ENCODE measurements at places on chromosomes 2 and 18.

- no peak for DNase-seq
Measured at GRCh38 chr2:149467436-149467835, 120.1 kb downstream of the MMADHC start.

DNA sequence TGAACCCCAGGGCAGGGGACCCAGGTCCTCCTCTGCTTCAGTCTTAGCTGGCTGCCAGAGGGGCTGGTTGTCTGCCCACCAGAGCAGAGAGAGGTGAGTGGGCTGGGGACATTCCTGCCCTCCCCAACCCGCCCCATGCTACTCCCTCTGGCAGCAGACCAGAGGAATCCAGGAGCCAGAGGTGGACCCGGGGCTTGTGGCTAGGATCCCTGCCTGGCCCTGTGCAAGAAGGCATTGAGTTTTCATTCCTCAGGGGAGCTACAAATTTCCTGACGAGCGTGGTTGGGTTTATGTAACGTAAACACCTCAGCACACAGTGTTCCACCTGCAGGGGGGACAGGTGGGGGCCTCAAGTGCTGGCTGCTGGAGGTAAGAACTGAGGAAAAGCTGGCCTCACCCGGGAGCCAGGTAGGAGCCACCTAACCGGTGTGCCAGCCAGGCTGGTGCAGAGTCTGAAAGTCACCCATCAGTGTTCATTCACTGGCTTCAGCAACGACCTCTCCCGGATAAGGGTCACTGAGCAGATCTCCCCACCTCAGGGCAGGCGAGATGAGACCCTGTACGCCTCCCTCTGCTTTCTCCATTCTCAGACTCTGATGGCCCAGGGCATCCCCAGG lies 246.8 kb downstream of the DYSF start:
- DNase-seq: no peak

- no peak for DNase-seq
Measured at GRCh38 chr2:49251766-49252165, 97.5 kb upstream of the FSHR start.

DNA sequence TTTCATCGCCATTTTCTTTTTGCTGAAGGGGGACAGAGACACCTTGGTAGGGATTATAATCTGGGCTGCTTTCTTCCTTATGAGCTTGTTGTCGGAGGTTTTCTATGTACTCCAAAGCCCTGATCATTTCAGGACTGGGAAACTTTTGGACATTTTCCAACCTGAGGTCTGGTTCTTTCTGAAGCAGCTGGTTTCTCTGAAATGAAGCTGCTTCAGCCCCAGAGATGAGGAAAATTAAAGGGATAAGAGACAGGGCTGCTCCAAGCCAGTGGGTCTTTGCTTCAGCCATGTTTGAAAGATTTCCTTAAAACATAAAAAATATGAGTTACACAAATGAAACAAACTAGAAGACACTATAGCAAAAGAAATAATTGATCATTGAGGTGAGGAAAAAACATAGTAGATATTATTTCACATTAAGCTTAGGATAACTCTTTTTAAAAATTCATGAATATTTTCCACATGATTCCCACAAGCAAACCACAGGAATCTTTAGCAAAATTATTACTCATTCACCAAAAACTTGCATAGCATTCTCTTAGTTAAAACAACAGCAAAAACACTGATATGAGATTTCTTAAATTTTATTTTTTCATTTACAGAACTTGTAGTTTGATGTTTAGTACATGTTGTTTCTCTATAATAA lies 3.0 kb downstream of the SCG2 start:
- no peak for DNase-seq

- DNase-seq: no peak
Measured at GRCh38 chr18:77032181-77032701, 100.3 kb downstream of the MBP start.
